ENCODE measurements at places on chromosomes 16 and 17. TPM values are rescaled to one million over a fixed set of nuclear protein-coding genes. Genes with fewer than 3 reads are reported as not detected.

FBXW10 gene
- total RNA-seq, result not detected

BORCS6 gene
- total RNA-seq, result 16.1 TPM

SLC35G6 gene
- total RNA-seq, result not detected

DNA sequence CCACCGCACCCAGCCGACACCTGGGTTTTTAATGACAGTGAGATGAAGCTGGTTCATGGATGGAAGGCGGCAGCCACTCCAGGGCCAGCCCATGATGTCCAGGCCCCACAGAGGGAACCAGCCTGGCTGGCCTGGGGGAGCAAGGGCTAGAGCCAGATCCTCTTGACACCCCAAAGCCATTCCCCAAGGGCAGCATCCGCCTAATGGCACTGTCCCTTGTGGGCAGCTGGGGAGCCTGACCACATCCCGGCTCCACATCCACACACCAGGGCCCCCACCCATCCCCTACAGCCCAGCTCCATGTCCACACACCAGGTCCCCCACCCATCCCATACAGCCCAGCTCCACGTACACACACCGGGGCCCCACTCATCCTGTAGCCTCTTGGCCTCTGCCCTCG, 53.3 kb upstream of the ACSF3 start:
- DNase-seq, result no peak

DNA sequence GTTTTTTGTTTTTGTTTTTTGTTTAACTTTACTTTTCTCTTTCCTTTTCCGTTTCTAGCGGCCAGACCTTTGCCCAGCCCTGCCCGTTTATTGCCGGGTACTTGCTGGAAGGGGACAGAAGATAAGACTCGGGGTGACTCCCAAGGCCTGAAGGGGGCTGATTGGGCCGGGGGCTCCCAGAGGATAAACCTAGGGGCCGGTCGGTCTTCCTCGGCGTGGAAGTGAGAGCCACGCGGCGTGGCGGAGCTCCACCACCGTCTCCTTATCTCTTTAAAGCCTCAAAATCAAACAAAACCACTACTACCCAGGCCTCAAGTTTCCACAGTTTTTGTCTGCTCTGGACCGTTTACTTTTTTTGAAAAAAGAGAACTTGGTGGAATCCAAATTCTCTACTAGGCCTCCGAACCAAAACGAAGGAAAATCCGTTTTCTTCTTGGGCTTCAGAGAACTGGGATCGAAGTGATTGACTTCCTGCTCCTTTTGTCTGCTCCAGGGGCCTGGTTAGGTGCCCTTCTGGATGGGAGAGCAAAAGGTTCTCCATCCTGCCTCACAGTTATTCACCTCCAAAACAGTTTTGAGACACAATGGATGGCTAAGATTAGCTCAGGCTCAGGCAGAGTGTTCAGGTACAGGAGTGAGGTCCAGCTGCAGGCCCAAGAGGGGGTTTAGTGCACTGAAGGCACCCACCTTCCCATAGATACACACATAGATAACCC, 8.5 kb upstream of the HOXB9 start:
- no peak for DNase-seq

- no peak for DNase-seq
Measured at GRCh38 chr17:77865716-77866115, 92.8 kb upstream of the TNRC6C start.

- no peak for DNase-seq
Measured at GRCh38 chr16:69406780-69407331, 17.6 kb upstream of the CYB5B start.

DNA sequence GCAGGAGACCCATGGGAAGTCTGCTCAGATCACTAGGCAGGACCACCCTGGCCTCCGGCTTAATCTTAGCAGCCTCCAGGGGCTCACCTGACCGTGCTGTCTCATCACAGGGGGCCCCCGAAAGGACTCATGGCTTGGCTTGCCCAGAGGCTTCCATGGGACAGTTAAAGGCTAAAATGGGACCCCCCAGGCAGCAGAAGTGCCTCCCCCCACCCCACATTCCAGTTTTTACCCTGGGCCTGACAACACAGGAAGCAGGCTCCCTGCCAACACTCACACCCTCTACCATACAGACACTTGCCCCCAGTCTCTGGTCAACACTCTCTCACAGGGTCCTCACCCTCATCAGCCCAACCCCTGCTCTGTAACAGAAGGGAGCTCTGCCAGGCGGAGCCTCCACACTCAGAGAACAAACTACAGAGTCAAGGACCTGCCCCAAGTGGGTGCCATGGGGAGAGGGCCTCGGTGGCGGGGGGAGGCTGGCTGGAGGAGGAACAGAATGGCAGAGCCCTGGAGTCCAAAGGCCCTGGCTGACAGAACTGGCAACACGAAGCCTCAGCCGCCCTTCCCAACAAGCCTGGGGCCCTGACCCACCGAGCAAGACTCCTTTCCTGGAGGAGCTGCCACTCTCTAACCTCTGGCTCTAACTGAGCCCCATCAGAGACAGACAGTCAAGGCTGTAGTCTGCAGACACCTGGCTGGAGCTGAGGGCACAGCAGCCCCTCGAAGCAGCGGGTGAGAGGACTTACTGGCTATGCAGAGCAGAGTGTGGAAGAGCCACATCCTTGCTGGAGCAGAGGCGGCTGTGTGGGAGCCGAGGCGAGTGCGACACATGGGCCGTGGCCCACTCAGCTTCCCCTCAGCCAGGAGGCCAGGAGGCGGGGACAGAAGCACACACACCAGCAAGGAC, at the start of gene ITGAE:
Gene ITGAE, minus strand, starts transcription at position 827 of the 910 bp plus-strand sequence. Its CDS starts 44 bp downstream, at position 783.
- no peak for DNase-seq

GRCh38 chr17:48604770-48605329, at the start of gene HOXB6:
TSS of gene HOXB6 (minus strand) at chr17:48604986. CDS start at chr17:48598150, 6,836 bp downstream.
- DNase-seq, result peak; percentile 55

- DNase-seq, result no peak
Measured at GRCh38 chr17:73132085-73132492, 32.7 kb upstream of the SSTR2 start.

- no peak for DNase-seq
Measured at GRCh38 chr16:27585200-27585599, 35.3 kb downstream of the KATNIP start.

GRCh38 chr17:77886387-77886728, 72.1 kb upstream of the TNRC6C start:
- no peak for DNase-seq

DNA sequence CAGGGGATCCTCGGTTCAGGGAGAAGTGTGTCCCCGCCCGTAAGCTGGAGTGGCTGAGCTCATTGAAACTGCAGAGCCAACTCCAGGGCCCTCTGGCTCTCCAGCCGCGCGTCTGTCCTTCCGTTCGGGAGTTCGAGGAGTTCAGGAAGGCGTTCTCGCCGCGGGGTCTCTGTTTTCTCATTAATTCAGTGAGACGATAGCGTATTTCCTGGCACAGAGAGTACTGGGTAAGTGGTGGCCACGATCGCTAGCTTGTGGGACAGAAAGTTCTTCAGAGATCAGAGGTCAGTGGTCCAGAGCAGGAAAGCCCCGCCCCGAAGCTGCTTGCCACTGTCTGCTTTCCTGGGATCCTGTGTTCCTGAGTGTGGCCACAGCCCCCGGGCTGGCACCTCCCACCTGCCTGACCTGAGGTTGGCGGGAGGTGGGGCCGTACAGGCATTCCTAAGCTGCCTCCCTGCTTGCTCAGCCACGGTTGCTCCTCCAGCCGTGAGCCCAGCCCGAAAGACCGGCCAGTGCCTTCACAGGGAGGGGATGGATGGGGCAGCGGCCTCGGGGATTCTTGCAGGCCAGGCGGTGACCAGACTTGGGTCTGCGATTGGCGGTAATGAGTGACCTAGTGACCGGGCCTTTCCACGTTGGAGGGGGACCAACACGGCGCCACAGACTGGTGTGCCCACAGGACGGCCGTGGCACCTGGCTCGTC, 8.9 kb downstream of the BAIAP2 start:
- DNase-seq, result peak; percentile 90

Measured in kidney epithelial cell (primary cell).